ENCODE measurements at places on chromosomes 12 and 14. TPM values are rescaled to one million over a fixed set of nuclear protein-coding genes. Genes with fewer than 3 reads are reported as not detected.

Gene TRPV4
- 0.17 TPM for total RNA-seq

Gene TBC1D30
- 15.2 TPM for total RNA-seq

Gene TSPAN11
- 31.0 TPM for total RNA-seq

Gene CATSPERB
- total RNA-seq: not detected

Gene KLRG1
- total RNA-seq: 5.2 TPM

Gene SOCS4
- 39.1 TPM for total RNA-seq

Gene TWF1
- total RNA-seq: 30.1 TPM

Gene TMEM253
- total RNA-seq: 0.64 TPM

Gene ZCRB1
- 43.2 TPM for total RNA-seq

Gene CRACR2A
- total RNA-seq: 4.5 TPM

Gene ENO2
- total RNA-seq: 182 TPM

Gene RERG
- not detected for total RNA-seq

Gene SCNN1A
- 0.74 TPM for total RNA-seq

Gene NGB
- total RNA-seq: 0.22 TPM

Gene HVCN1
- 0.71 TPM for total RNA-seq

Gene TMEM121
- total RNA-seq: 2.7 TPM

Gene TTC7B
- total RNA-seq: 83.1 TPM

Gene TMEM233
- total RNA-seq: not detected

Gene PZP
- not detected for total RNA-seq

Gene SELPLG
- total RNA-seq: 0.34 TPM

Gene LRRIQ1
- 10.6 TPM for total RNA-seq

Gene RARG
- total RNA-seq: 0.27 TPM

Gene RASSF9
- total RNA-seq: not detected

Gene ZDHHC17
- total RNA-seq: 95.5 TPM

Gene ZBTB1
- 16.6 TPM for total RNA-seq

Gene KRT74
- total RNA-seq: not detected

Gene HNRNPC
- total RNA-seq: 514 TPM

Gene SPTB
- total RNA-seq: 1.9 TPM

Gene NTF3
- 5.0 TPM for total RNA-seq

Gene RAD51AP1
- total RNA-seq: 5.5 TPM

Gene EGLN3
- total RNA-seq: 1.9 TPM

Gene LRP6
- 48.3 TPM for total RNA-seq

Gene PSMC6
- total RNA-seq: 101 TPM

Gene NRL
- 3.7 TPM for total RNA-seq

Gene SCN8A
- 47.6 TPM for total RNA-seq

Gene IPO8
- 29.7 TPM for total RNA-seq

Gene TSPAN8
- total RNA-seq: 1.6 TPM

Gene KRT6A
- total RNA-seq: not detected

Gene OR4E2
- total RNA-seq: not detected

Gene RTL1
- not detected for total RNA-seq

Gene KRT4
- total RNA-seq: not detected

Gene CLEC4D
- total RNA-seq: not detected

Gene PTCSC3
- total RNA-seq: not detected

Gene TPPP2
- not detected for total RNA-seq

Gene BDKRB2
- 3.8 TPM for total RNA-seq

Gene KLRC4
- total RNA-seq: not detected

Gene CLMN
- 17.6 TPM for total RNA-seq

Gene PLEKHG7
- not detected for total RNA-seq

Gene CD63
- total RNA-seq: 619 TPM

Gene DIO3
- not detected for total RNA-seq

Gene DLGAP5
- total RNA-seq: 8.2 TPM

Gene PRPH
- 2,189 TPM for total RNA-seq

Gene E2F7
- 4.2 TPM for total RNA-seq

Gene CCDC175
- not detected for total RNA-seq

Gene SERPINA9
- total RNA-seq: not detected

Gene KRT73
- total RNA-seq: not detected

Gene AQP2
- not detected for total RNA-seq
